ENCODE measurements at places on chromosomes 3 and 15.

DNA sequence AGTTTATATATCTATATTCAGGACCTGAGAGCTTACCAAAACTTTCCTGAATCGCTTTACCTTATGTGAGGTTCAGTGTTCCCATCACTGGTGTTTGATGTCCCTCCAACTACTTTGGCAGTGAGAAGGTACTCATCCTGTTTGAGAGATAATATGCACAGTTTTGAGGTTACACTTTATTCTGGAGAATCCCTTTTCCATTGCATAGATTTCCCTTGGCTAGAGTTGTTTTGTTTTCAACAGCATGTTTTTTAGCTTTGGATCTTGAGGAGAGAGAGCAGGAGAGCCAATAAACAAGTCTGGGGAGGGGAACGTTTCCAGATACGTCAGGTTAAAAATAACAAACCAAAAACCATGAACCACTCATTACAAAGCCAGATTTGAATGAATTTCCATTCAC is 33.6 kb downstream of the CD200 start:
- peak; percentile 80 for DNase-seq

DNA sequence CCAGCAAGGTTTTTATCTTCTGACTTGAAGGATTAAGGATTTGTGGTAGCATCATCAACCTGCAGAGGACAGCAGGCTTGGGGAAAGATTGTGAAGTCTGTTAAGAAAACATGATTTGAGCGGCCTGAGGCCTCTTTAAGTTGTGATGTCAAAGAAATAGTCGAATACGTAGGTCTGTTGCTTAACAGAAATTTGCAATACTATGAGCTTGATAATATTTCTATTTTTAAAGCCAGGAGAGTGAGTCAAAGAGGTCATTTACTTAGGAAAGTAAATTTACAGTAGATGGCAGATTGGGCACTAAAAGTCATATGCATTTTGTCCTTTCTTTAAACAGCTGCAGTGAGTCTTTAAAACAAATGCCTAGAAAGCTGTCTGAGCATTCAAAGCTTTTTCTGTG is 336.3 kb downstream of the DIPK2A start:
- DNase-seq: no peak

DNA sequence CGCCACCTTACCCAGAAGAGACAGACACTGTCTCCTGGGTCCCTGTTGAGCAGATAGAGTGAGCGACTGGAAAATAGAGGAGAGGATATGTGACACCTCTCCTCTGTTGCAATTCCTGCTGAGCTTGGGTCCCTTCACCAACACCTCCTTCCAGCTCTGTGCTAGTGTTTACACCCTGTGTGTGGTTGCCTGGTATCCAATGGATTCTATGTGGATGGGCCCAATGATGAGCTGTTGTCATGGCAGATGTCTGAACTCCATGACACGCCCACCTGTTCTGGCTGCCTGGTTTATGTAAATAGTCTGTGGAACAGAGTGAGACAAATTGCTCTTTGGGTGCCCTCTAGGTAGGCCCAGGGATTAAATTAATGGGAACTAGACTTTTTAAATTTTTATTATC is 23.7 kb downstream of the RBM5 start:
- DNase-seq: no peak

- DNase-seq: no peak
Measured at GRCh38 chr3:35200056-35200455, 439.3 kb upstream of the ARPP21 start.

DNA sequence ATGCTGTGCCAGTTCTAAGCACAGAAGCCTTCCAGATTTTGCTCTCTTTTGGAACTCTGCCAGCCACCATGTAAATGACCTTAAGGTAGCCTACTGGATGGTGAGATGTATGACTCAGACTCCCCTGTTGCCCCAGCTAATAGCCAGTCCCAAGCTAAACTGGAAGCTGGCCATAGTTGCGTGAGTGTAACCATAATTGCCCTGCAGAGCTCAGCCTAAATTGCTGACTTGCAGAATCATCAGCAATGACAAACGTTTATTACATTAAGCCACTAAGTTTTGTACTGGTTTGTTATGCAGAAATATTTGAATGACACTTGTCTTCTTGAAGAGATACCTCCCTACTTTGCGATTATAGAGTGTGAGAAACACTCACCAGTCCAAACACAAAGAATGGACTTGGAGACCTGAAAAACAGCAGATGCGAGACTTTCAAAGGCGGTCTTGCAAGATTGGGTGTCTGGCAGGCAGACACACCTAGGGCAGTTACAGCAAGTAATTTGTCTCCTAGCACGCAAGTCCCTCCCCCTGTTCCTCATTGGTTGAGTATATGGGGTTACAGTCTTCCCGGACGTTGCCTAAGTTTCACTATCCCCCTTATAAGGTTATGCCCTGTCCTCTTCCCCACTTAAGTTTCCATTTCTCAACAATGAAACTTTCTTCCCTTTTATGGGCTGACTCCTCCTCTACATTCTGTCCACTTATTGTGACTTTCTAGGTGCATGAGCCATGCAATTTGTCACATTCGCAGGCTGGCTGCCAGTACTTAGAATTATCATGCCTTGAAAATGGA is 83.6 kb upstream of the XCR1 start:
- DNase-seq: no peak
